ENCODE measurements at places on chromosomes 5 and 9. TPM values are rescaled to one million over a fixed set of nuclear protein-coding genes. Genes with fewer than 3 reads are reported as not detected.

DNA sequence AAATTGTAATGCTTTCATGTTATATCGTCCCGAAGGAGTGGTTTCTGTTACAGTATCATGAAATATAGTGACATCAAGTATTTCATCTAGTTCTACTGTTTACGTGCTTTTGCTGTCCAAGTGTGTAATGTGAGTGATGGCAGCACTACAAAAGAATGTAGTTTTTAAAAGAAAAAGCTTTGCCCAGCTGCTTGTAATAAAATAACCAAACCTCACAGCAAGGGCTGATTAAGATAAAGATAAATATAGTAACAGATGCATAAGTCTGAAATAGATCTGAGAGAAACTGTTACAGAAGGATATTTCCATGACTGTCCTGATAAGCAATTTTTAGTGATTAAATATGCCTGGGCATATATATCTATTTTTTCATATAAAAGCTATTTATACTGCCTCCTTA, 106.4 kb downstream of the AUH start:
- H3K36me3 ChIP-seq: peaks cover 1% of the 10 kb centered on the region
- DNase-seq: no peak
- no peaks in the 10 kb centered on the region for H3K4me1 ChIP-seq
- H3K4me3 ChIP-seq: no peak overlapping the region
- H3K27me3 ChIP-seq: no peaks in the 10 kb centered on the region

GRCh38 chr9:99326112-99326916, 104.2 kb downstream of the SEC61B start:
- H3K4me1 ChIP-seq: no peaks in the 10 kb centered on the region
- no peak overlapping the region for H3K4me3 ChIP-seq
- peaks cover 5% of the 10 kb centered on the region for H3K27me3 ChIP-seq
- no peak overlapping the region for H3K27ac ChIP-seq

Gene KCNIP1
- total RNA-seq: 18.2 TPM

Gene C5orf46
- total RNA-seq: not detected
